Stromal cell of bone marrow (primary cell): ENCODE measurements at places on chromosomes 6 and 20.

GRCh38 chr6:44715925-44716324 lies 328.4 kb downstream of the CDC5L start:
- no peak for DNase-seq

GRCh38 chr6:3283641-3284435 lies 25.1 kb downstream of the PSMG4 start:
- DNase-seq: no peak

GRCh38 chr20:31815408-31816188 lies 3.6 kb upstream of the MYLK2 start:
- DNase-seq: no peak

DNA sequence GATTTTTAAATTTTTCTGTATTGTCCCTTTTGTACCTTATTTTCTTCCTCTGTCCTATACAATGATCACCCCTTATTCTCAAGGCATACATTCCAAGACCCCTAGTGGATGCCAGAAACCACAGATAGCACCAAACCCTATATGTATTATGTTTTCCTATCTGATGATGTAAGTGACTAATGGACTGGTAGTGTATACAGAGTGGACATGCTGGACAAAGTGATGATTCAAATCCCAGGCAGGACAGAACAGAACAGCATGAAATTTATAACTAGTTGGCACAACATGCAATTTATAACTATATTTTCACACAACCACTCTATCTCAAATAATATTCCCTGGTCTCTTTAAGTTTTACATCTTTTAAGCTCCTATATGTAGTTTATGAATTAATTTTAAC lies 205.6 kb upstream of the FLRT3 start:
- DNase-seq: no peak

- DNase-seq: no peak
These were observed 2.8 kb downstream of the EZR start for GRCh38 chr6:158816329-158816728.

GRCh38 chr6:87714093-87714842 lies 12.2 kb upstream of the AKIRIN2 start:
- DNase-seq: peak; percentile 81

DNA sequence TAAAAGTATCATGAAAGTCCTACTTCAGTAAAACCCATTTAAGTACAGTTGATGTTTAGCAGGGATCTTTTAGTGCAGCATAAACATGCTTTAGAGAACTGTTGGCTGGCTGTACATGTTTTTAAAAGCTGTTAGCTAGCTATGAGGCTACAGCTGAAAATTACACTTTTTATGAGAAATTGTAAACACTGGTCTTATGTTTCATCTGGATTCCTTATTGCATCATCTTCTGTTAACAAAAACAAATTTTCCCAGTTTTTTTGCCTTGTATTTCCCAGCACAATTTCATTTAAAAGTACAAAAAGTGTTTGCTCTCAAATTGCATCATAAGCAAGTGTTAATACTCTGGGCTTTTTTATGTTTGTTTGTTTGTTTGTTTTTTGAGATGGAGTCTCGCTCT lies 18.3 kb upstream of the HLA-E start:
- DNase-seq: no peak

- no peak for DNase-seq
These were observed 73.7 kb downstream of the SLC22A3 start for GRCh38 chr6:160421854-160422253.

GRCh38 chr20:21510414-21511384 lies 3.2 kb downstream of the NKX2-2 start:
- DNase-seq: no peak
